ENCODE measurements at places on chromosomes 2 and 18.

DNA sequence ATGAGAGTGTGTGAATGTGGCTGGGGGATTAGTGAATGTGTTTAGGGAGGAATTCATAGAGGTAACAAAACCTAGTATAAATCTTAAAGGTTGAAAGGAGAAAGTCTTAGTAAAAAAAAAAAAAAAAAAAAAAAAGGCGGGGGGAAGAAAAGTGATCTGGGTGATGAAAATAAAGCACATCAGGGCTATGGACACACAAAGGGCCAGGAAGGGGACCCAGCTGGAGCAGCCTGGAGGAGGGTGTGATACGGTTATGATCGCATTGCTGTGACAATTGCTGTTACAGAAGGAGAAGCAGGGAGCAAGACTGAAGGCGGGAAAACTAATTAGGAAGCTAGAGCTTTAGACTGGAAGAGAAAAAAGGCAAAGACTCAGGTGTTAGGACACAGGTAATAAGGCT lies 85.4 kb downstream of the DLGAP1 start:
- H3K27me3 ChIP-seq: no peaks in the 10 kb centered on the region
- no peak overlapping the region for H3K4me3 ChIP-seq
- H3K36me3 ChIP-seq: no peaks in the 10 kb centered on the region
- DNase-seq: no peak
- H3K27ac ChIP-seq: no peak overlapping the region

DNA sequence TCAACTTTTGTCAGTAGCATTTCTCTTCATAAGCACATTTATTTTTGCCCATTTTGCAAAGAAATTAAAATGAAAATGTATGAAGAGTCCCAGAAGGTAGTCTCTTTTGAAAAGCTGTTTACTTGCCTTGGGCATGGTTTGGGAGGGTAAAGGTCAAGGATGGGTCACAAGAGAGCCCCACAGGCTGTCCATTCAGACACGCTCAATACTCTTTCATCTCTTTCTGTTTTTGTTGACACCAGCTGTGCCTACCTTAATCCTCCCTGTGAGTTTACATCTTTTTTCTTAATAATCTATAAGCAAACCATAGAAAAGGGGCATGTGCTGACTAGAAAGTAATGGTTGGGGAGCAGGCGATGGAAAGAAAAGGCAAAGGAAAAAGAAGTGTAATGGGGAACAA lies 49.6 kb upstream of the KLF7 start:
- no peak overlapping the region for H3K27ac ChIP-seq
- H3K27me3 ChIP-seq: no peaks in the 10 kb centered on the region
- no peak overlapping the region for H3K4me3 ChIP-seq
- no peaks in the 10 kb centered on the region for H3K36me3 ChIP-seq

- no peak for DNase-seq
- no peaks in the 10 kb centered on the region for H3K36me3 ChIP-seq
- H3K27ac ChIP-seq: no peak overlapping the region
- no peak overlapping the region for H3K4me3 ChIP-seq
- no peaks in the 10 kb centered on the region for H3K4me1 ChIP-seq
Measured at GRCh38 chr2:226303707-226304106, 495.9 kb downstream of the IRS1 start.

- no peaks in the 10 kb centered on the region for H3K36me3 ChIP-seq
- no peak overlapping the region for H3K27ac ChIP-seq
- no peaks in the 10 kb centered on the region for H3K27me3 ChIP-seq
- H3K4me1 ChIP-seq: no peaks in the 10 kb centered on the region
Measured at GRCh38 chr18:25283781-25284180, 68.2 kb downstream of the ZNF521 start.

- no peak overlapping the region for H3K4me3 ChIP-seq
- H3K27ac ChIP-seq: no peak overlapping the region
- no peaks in the 10 kb centered on the region for H3K27me3 ChIP-seq
- H3K4me1 ChIP-seq: no peaks in the 10 kb centered on the region
- peak; percentile 48 for DNase-seq
- H3K36me3 ChIP-seq: peaks cover 1% of the 10 kb centered on the region
Measured at GRCh38 chr2:38835015-38835601, 40.6 kb downstream of the DHX57 start.

GRCh38 chr2:38185012-38185491 lies 109.1 kb upstream of the CYP1B1 start:
- H3K27me3 ChIP-seq: no peaks in the 10 kb centered on the region
- no peaks in the 10 kb centered on the region for H3K4me1 ChIP-seq
- no peak for DNase-seq
- H3K36me3 ChIP-seq: no peaks in the 10 kb centered on the region

DNA sequence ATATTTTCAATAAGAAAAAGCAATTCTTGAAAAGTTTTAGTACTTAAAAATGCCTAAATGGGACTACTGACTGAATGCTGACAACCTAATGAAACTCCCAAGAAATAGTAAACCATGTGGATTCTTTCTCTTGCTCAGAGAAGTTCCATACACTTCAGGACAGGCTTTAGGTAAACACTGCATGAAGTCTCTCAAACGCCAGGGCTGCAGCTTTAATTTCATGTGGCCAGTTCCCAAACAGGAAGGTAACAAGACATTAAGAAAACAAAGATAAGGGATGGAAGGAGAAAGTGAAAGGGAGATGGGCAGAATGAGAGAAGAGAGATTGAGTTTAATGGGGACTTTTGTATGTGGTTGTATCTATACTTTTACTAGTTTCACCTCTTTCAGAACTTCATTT lies 734.7 kb upstream of the PKDCC start:
- no peaks in the 10 kb centered on the region for H3K36me3 ChIP-seq
- H3K27me3 ChIP-seq: no peaks in the 10 kb centered on the region
- no peak overlapping the region for H3K27ac ChIP-seq
- no peak overlapping the region for H3K4me3 ChIP-seq

DNA sequence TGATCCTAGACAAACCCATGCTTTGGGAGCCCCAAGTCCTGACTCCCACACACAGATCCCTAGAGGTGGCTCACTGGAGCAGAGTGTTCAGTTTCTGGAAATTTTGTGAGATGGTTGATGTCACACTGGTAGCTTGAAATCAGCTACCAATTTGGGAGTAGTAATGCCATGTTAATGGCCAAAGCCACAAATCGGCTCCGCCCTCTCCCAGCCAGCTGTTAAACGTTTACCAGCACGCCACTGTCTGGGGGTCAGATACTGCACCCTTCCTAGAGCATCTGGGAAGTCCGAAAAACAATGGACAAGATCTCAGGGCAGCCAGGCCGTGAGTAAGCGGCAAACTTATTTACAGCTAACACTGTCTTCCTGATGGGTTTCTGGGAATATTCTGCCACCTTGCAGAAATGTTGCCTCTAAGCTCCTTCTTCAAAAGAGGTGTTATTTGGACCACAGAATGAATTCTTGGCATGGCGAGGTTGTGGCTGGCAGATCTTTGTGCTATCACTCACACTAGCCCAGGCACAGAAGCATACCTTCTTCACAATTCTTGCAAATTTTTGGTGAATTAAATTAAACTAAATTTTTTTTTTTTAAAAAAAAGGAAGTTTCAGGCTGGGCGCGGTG lies 60.2 kb upstream of the FZD7 start:
- DNase-seq: no peak
- no peak overlapping the region for H3K4me3 ChIP-seq
- peaks cover 8% of the 10 kb centered on the region for H3K4me1 ChIP-seq

- H3K4me1 ChIP-seq: no peaks in the 10 kb centered on the region
- H3K4me3 ChIP-seq: no peak overlapping the region
- no peaks in the 10 kb centered on the region for H3K36me3 ChIP-seq
- H3K27me3 ChIP-seq: no peaks in the 10 kb centered on the region
- DNase-seq: no peak
Measured at GRCh38 chr2:159456500-159457426, 159.6 kb downstream of the BAZ2B start.

- no peak overlapping the region for H3K27ac ChIP-seq
- peaks cover 25% of the 10 kb centered on the region for H3K36me3 ChIP-seq
- H3K27me3 ChIP-seq: no peaks in the 10 kb centered on the region
- H3K4me3 ChIP-seq: no peak overlapping the region
- DNase-seq: peak; percentile 24
- H3K4me1 ChIP-seq: no peaks in the 10 kb centered on the region
Measured at GRCh38 chr2:86078774-86079545, 26.7 kb downstream of the POLR1A start.

DNA sequence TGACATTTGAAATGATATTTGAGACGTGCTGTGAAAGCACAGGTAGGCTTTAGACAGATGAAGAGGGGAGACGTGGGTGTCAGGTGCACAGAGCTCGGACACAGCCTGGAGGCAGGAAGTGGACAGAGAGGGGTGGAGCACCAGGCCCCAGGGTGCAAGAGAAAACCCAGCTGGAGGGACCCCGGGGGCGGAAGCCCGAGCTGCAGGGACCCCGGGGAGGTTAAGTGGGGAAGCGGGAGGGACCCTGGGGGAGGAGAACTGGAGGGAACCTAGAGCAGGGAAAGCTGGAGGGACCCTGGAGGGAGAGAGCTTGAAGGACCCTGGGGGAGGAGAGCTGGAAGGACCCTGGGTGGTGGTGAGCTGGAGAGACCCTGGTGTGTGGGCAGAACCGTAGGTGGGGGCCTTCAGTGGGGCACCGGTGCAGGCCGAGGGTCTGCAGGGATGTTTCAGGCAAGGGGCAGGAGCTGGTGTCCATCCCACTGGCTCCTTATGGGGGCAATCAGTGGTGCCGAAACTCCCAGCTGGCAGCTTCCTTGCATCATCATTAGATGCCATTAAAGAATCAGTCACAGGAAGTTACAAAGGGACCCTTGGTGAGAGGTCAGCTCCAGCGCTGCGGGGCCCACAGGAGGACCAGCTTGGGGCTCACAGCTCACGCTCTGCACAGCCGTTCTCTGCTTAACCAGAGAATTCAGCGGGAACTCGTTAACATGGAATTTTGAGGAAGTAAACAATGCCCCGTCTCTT lies 246.6 kb downstream of the EIPR1 start:
- no peak overlapping the region for H3K4me3 ChIP-seq
- no peaks in the 10 kb centered on the region for H3K36me3 ChIP-seq
- no peaks in the 10 kb centered on the region for H3K27me3 ChIP-seq
